ENCODE measurements at places on chromosomes 16 and 17. TPM values are rescaled to one million over a fixed set of nuclear protein-coding genes. Genes with fewer than 3 reads are reported as not detected.

DNA sequence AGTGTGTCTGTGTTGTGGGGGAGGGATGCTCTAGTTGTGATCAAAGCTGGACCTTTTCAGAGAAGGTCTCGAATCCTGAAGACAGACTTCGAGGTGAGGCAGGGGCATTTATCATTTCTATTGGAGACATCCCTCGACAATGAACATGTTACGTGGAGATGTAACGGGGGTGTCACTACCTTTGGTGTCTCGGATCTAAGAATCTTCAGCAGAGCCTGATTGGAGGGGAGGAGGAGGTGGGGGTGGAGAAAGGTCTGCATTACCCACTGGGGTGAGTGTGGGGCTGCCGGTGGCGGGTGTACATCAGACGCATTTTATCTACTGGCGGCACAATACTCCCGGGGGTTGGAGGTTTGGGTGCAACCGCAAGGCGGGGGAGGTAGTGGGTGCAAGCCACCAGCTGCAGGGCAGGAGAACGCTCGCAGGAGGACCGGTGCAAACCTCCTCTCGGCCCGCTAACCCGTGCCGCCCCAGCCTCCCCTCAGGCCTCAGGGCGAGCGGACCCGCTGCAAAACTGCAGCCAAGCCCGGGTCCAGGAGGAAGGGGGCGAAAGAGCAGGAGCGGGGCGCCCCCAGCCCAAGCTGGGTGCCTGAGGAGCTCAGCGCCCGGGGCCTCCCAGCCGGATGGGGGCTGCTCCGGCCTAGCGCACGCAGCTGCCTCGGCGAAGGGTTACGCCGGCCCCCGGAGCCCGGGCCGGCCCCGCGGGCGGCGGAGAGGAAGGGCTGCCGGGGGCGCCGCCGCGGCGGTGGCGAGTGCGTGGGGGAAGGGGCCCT is 735 bp downstream of the ZNF652 start:
- peak; percentile 38 for ATAC-seq

DNA sequence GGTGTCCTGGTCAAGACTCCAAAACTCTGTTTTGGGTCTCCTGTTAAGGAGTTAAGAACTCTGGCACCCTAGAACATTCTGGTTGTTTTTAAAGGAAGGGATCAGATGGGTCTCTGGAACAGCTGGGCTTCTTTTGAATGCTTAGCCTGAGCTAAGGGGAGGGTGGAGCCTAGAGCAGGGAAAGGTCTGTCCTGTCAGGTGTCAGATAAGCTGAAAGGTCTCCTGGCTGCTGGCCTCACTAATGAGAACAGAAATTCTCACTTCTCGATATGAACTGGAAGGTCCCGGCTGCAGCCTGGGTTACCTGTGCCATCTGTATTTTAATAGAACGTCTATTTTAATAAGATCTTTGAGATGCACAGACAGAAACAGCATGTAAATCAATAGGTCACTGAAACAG is 69.0 kb downstream of the RAP1GAP2 start:
- no peak for ATAC-seq

DNA sequence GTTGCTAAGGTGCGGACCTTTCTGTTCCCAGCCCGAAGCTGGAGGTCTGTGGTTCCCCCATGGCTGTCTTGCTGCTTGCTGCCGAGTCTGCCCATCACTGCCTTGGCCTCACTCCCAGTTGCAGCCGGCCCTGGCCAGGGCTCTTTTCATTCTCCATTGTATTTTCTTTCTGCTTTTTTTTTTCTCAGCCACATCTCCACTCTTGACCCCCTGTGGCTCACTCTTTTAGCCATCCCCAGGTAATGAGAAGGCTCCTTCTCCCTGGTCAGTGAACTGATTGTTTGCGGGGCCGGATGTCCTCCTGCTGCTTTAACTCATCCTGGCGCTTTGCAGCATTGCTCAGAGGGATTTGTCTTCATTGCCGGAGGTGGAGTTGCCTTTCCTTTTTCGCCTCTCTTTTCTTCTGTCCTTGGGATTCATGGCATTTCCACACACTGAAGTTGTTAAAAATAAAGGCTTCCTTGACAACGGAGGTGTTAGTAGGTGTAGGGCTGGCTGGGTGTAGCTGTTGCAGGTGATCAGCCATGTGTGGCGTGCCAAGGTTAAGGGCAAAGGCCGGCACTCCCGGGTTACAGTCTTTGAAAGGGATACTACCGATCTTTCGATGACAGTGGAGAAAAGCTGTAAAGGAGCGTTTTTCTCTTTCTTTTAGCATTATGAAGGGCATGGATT is 34.1 kb downstream of the MAP2K6 start:
- ATAC-seq: no peak

DNA sequence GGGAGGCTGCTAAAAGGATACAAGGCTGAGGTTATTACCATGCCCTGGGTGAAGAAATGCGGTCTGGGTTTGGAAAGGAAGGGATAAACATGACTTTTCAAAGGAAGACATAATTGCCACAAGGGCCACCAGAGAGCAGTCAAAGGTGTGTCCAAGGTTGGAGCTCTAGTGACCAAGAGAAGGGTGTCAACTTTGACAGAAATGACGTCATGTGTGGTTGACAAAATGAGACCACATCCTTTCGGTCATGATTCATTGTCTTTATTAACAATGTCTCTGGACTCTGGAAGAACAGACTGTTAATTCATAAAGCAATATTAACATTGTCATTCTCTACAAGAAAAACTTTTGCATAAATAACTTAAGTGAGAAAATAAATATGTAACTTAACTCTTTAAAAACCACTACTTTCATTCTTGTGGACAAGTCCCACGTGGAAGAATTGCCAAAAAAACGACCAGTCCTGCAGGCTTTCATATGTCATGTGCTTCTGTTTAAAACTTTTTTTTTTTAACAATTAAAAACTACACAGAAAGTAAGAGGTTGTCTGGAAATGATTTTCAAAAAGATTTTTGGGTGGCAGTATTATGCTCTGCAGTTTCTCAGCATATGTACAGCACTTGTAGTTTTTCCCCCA is 5.0 kb downstream of the SOST start:
- no peak for ATAC-seq

GRCh38 chr17:75619506-75620431 is 13.5 kb upstream of the SMIM5 start:
- peak; percentile 50 for ATAC-seq

GRCh38 chr16:22063888-22064467 is 28.4 kb upstream of the VWA3A start:
- ATAC-seq: no peak

DNA sequence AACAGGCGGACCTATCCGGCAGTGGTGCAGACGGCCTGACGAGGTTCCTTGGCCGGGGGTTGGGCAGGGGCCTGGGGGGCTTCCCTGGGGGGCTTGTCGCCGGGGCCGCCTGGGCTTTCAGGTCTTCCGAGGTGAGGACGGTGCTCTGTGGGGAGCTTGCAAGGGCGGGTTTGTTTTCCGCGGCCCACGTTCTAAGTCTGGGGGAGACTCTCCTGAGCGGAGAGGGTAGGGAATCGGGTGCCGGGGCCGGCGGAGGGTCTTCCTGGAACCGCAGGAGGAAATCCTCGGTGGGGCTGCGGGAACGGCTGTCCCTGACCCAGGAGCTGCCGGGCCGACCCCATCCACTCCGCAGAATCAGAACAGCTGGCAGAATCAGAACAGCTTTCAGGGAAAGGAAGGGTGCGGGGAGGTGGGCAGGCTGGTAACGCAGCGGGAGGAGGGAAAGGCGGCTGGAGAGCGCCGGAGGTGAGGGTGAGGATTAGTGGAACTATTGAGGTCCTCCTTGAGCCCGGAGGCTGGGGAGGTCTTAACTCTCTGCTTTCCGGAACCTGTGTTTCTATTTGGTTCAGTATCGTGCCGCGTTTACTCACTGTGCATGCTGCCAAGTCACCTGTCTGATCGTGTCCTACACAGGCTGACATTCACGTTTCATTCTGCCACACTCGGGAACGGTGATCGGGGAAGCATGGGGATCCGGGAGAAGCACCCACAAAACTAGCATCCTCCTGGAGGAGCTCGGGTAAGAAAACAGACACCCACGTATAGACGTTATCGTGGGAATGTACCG is 28.9 kb downstream of the CPSF4L start:
- ATAC-seq: peak; percentile 65

Gene SHCBP1
- total RNA-seq: 13.8 TPM

Gene MYL11
- total RNA-seq: not detected

Gene PCYT2
- 38.7 TPM for total RNA-seq

GRCh38 chr17:6422654-6423241 is 12.2 kb downstream of the AIPL1 start:
- ATAC-seq: no peak

- peak; percentile 5 for ATAC-seq
Observed at GRCh38 chr16:49462989-49463371, 89.4 kb downstream of the C16orf78 start.

Gene KRTAP3-2
- not detected for total RNA-seq

DNA sequence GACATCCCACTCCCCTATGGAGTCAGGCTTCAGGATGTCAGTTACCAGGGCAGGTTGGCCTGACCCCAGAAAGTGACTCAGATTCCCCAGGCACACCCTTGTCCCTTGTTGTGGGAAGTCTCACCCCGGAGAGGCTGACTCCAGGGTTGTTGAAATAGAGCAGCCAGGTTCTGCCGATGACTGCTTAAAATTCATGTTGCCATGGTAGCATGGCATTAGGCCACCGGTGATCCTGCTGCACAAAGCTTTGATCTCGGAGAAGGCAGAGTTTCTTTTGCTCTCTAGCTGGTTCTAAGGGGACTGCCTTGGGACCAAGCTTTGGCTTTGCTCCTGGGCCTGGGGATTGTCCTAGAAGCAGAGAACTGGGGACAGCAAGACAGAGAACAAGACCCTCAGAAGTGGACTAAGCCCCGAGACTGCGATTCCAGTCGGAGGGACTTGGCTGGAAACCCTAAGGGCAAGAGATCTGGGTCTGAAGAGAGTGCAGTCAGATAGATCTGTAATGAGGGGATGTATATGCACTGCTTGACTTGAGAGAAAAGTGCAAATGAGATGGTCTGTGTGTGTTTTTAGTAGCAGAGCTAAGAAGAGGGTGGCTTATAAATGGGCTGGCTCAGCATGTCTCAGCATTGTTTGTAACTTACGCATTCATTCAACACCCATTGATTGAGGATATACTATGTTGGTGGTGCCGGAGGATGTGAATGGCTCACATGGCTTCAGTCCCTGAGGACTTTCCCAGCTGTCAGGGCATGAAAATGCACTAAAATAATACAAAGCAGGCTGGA is 106.9 kb downstream of the RGS9 start:
- ATAC-seq: peak; percentile 71

DNA sequence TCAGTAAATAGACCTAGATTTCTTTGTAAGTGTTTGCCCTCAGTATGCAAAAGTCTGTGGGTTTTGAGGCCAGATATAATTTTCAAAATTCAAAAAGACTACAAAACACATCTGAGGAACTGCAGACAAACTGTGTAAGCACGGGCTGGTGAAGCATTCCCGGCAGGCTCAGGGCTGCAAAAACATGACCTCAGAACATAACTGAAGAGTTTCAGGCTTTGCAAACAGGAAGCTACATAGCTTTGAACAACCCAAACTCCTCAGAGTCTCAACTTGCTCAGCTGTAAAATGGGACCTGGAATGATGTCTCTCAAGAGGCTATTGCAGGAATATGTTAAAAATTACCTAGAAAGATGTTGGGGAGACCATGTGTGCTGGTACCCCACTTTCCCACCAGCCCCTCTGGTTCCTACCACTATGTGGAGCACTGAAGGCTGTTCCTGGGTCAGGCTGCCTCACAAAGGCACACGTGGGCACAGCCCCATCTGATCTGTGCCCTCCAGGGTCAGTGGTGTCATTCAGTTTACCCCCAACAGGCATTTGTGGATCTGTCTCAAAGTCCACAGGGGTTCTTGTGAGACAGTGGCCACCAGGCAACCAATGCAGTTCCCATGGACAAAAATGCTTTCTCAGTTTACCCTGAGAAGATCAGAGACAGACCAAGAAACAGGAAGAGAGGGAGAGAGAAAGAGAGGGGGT is 72.9 kb downstream of the CREBBP start:
- no peak for ATAC-seq

GRCh38 chr17:73599599-73599998 is 44.6 kb downstream of the SDK2 start:
- ATAC-seq: no peak

- ATAC-seq: no peak
Observed at GRCh38 chr17:78890498-78890897, 12.5 kb downstream of the CEP295NL start.

Gene MYH8
- total RNA-seq: not detected

Gene CNTNAP1
- 12.7 TPM for total RNA-seq

Gene OSBPL7
- total RNA-seq: 16.6 TPM

Gene ITGAD
- not detected for total RNA-seq

- ATAC-seq: no peak
Observed at GRCh38 chr16:68094614-68094934, 9.4 kb downstream of the NFATC3 start.

DNA sequence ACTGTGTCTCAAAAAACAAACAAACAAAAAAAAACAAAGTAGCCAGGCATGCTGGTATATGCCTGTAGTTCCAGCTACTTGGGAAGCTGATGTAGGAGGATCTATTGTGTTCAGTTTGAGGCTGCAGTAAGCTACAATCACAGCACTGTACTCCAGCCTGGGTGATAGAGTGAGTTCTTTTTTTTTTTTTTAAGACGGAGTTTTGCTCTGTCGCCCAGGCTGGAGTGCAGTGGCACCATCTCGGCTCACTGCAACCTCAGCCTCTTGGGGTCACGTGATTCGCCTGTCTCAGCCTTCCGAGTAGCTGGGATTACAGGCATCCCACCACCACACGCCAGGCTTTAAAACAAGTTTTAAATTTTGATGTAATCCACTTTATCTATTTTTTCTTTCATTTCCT is 80.2 kb upstream of the STAC2 start:
- ATAC-seq: peak; percentile 71

Measured in motor neuron (in vitro differentiated cells).